ENCODE measurements at places on chromosomes 7 and 10.

DNA sequence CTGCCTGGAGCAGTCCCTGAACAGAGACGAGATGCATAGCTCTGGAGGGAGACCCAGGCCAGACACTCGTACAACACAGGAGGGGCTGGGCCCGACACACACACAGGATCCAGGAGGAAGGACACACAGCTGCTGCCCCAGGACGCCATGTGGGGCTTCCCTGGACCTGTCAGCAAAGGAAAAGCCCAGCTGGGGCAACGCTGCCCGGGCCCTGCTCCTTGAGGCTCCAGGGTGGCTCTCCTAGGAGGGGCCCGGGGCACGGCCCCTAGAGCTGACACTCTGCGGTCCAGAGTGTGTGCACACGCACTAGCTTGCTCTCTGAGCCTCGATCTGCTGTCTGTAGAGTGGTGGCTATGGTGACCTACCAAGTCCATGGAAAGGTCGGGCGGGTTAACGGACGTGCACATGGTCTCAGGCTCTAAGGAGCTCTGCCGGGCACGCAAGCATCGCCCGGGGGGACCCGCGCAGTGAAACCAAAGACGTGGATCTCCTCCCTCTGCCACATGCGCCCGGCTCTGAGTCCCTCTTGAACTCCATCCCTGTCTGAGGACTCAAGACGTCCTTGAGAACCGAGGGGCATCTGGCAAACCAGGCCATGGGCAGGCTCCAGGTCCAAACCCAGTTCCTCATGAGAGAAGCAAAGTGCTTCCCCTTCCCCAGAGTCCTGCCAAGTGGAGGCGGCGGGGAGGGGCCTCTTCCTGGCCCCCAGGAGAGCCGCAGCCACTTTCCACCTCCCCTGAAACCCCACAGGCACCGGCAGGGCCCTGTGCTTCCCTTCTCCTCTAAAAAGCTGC is 279.0 kb downstream of the ELFN1 start:
- no peak for DNase-seq

- no peak for DNase-seq
These were observed 76.7 kb upstream of the COMTD1 start for GRCh38 chr10:75312440-75312839.

- no peak for DNase-seq
These were observed 13.1 kb upstream of the GATA3 start for GRCh38 chr10:8041284-8041991.

DNA sequence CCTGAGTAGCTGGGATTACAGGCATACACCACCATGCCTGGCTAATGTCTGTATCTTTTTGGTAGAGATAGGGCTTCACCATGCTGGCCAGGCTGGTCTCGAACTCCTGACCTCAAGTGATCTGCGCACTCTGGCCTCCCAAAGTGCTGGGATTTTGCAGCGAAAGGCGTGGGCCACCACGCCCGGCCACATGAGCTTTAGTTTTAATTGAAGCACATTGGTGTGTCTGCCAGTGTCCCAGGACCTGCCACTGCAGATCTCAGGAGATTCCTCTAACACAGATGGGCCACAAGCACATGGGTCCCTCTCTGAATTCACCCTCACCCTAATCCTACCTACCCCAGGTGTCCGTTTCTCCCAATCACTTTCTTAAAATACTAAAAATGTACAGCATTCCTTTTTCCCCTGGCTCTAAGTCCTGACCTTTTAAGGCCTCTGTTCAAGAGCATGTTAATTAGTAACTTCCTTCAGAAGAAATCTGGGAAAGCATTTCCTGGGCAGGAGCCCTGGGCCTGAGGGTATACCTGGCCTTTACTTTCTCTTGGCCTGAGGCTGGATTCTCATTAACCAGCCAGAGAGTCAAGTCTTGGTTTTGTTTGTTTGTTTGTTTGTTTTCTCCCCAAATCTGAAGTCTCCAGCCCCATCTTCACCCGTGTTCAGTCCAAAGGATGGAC is 82.6 kb downstream of the PRPF18 start:
- DNase-seq = no peak

GRCh38 chr10:24873281-24873683 is 79.1 kb downstream of the PRTFDC1 start:
- no peak for DNase-seq

DNA sequence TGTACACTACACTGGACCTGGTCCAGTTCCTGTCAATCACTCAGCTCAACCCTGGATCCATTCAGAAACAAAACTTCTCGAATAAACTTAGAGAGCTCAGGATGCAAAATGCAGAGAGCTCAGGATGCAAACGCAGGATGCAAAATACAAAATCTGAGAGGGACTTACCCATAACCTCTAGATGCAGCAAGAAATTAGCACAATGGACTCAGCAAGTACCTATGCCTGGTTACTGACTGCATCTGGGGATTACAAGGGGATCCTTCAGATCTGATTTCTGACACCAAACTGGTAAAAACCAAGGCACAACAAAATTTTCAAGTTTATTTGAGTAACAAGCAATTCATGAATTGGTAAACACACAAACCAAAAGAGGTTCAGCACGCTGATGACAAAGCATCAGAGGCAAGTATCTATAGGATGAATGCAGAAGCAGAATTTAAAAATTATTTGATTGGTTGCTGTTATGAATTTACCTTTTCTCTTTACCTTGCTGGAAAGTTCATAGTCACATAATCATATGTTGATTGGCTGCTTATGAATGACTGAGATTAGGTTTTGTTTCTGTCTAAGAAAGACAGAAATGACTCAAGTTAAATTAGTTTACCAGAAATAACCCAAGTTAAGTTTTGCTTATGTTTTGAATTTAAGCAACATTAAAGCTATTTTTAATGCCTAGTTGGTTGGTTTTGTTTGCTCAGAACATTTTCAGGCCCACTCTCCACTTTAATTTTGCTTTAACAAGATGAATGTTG is 11.4 kb downstream of the GIMAP6 start:
- no peak for DNase-seq

DNA sequence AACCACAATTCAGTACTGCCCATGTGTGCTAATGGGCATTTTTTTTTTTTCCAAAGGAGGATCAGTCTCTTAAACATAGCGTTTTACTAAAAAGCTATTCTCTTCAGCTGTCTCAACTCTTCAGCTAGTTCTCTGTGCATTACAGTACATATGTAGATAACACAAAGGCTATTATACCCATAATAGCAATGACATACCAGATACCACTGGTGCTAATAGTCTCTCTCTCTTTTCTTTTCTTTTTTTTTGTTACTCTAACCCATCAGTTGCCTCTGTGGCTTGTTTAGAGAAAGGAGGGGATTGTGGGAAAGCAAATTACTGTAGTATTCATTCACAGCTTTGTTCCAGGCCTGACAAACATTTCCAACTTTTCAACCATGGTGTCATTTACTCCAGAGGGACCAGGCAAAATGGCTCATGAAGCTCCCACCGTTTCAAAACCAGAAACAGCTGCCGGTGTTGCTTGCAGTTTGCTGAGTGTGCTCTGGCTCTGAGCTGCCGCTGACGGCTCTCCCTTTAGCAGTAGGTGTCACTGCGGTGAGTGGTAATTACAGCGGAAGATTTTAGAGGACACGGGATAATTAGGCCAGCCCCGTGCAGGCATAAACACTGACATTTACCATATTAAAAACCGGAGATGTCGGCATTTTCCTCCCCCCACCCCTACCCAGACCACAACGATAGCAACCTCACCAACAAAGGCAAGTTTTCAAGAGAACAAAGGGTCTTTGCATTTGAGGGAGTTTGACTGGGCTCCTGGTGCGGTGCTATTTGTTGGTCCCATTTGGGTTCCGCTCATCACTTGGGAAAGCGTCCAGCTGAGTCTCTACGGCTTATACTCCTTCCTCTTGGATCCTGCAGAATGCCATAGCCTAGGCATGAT is 1005.5 kb downstream of the KCNMA1 start:
- DNase-seq = no peak

GRCh38 chr7:135716677-135717238 is 11.2 kb downstream of the SLC13A4 start:
- peak; percentile 73 for DNase-seq

DNA sequence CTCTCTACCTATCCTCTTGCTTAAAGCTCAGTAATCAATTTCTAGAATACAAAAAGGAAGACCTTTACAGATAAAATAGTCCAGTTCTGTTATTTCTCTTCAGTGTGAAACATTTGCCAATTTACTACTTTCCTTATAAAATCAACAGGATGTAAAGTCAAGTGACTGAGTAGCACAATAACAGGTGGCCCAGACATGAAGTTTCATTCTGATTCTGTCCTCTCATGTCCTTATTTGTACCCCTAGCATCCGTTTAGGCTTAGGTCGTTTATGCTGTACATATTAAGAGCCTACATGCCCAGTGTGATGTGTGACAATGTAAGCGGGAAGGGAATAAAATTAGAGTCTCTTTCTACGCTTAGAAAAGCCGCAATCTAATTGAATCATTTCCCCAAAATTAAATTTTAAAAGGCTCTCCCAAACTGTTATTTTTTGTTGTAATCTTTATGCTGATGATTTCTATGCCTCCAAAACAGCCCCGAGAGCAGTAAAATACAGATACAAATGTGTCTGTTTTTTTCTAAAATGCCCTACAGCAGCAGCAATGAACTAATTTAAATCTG is 29.1 kb downstream of the EPC1 start:
- no peak for DNase-seq

GRCh38 chr7:145031162-145031561 is 195.3 kb upstream of the TPK1 start:
- no peak for DNase-seq

DNA sequence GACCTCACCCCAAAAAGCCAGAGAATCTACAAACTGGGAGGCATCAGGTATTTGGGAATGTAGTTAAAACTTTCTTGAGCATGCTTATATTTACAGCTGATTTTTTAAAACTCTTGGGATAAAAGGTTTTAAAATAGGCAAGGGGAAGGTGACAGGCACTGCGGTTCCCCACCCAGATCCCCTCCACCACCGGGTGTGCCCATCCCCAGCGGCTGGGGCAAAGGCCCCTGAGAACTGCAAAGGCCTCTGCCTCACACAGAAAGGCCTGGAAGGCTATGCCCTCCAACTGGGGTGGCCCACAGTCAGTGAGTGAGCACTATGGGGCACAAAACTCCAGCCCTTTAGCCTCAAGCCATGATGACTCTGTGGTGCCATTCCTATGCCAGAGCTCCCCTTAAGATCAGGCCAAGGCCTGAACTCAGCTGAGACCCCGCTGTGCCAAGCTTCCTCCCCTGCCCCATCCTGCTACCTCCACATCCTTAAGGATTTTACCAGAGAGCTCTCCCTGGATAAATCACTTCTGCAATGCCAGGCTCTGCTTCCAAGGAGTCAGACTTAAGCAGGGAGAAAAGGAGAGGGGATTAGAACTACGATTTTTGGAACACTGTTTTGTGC is 299.1 kb downstream of the GRID1 start:
- no peak for DNase-seq

GRCh38 chr10:33137356-33138005 is 179.5 kb upstream of the ITGB1 start:
- DNase-seq = peak; percentile 51

- no peak for DNase-seq
These were observed 316.3 kb downstream of the PARD3 start for GRCh38 chr10:34498821-34499220.

Data from RCC 7860 (cell line).